Upper lobe of right lung (tissue), 1 donor: ENCODE measurements at places on chromosomes 6 and 20. TPM values are rescaled to one million over a fixed set of nuclear protein-coding genes. Genes with fewer than 3 reads are reported as not detected.

- H3K27me3 ChIP-seq = no peaks in the 10 kb centered on the region
- no peaks in the 10 kb centered on the region for H3K36me3 ChIP-seq
- H3K4me3 ChIP-seq = no peak overlapping the region
- no peak overlapping the region for H3K27ac ChIP-seq
- no peak for DNase-seq
Measured at GRCh38 chr6:18028332-18028731, 40.9 kb upstream of the KIF13A start.

DNA sequence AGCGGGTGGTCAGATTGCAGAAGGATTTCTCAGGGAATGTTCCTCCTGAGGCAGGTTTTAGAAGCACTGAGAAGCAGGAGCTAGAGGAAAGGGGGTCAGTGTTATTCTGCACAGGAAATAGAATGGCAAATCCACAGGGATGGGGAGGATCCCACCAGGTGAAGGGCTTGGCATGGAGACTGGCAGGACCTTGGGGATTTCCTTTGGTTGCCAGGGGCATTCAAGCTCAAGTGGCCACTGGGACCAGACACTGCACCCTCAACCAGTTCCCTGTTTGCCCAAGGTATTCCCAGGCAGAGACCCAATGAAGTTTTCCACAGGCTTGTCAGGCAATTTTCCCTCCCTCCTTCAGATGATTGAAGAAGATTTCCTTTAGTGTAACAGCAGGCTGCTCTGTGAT lies 123.2 kb upstream of the KCNK16 start:
- H3K4me3 ChIP-seq = no peak overlapping the region
- no peak overlapping the region for H3K27ac ChIP-seq
- no peaks in the 10 kb centered on the region for H3K36me3 ChIP-seq
- H3K27me3 ChIP-seq = no peaks in the 10 kb centered on the region
- no peaks in the 10 kb centered on the region for H3K4me1 ChIP-seq

DNA sequence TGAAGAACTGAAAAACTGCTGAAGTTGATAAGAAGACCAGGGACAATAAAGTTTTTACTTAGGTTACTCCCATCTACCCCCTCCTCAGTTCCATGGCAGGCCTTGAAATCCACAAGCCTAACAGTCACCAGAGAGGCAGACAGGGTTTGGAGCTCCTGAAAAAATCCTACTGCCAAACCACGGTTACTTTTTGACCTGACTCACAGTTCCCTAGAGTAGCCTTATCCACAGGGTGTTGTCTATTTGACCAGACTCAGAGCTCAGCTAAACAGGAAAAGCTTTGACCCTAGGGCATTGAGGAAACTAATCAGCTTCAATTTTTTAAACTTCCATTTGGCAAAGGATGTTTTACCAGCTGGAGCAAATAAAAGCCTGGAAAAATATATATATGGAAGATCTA lies 257.7 kb upstream of the NT5E start:
- H3K4me1 ChIP-seq = no peaks in the 10 kb centered on the region
- H3K4me3 ChIP-seq = no peak overlapping the region
- no peak overlapping the region for H3K27ac ChIP-seq
- H3K27me3 ChIP-seq = no peaks in the 10 kb centered on the region
- H3K36me3 ChIP-seq = no peaks in the 10 kb centered on the region
- no peak for DNase-seq

GRCh38 chr6:36917541-36918193 lies 31.9 kb downstream of the C6orf89 start:
- peak overlapping the region; percentile 68 for H3K27ac ChIP-seq
- DNase-seq = peak; percentile 68
- no peak overlapping the region for H3K4me3 ChIP-seq
- peaks cover 41% of the 10 kb centered on the region for H3K4me1 ChIP-seq

DNA sequence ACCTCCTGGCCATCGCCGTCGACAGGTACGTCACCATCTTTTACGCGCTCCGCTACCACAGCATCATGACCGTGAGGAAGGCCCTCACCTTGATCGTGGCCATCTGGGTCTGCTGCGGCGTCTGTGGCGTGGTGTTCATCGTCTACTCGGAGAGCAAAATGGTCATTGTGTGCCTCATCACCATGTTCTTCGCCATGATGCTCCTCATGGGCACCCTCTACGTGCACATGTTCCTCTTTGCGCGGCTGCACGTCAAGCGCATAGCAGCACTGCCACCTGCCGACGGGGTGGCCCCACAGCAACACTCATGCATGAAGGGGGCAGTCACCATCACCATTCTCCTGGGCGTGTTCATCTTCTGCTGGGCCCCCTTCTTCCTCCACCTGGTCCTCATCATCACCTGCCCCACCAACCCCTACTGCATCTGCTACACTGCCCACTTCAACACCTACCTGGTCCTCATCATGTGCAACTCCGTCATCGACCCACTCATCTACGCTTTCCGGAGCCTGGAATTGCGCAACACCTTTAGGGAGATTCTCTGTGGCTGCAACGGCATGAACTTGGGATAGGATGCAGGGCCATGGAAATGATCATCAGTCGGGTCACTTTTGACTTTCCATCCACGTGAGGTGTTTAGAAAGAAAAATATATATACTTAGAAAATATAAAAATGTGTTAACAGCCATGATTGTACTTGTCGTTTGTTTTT lies 868 bp downstream of the MC3R start:
- H3K27ac ChIP-seq = no peak overlapping the region
- DNase-seq = no peak

GRCh38 chr6:158818581-158819212 lies 471 bp downstream of the EZR start:
- no peaks in the 10 kb centered on the region for H3K27me3 ChIP-seq
- H3K27ac ChIP-seq = peak overlapping the region; percentile 96
- H3K4me3 ChIP-seq = peak overlapping the region; percentile 82
- H3K36me3 ChIP-seq = peaks cover 7% of the 10 kb centered on the region

GRCh38 chr20:4084096-4084495 lies 68.7 kb upstream of the RNF24 start:
- H3K27ac ChIP-seq = no peak overlapping the region
- no peaks in the 10 kb centered on the region for H3K27me3 ChIP-seq
- no peaks in the 10 kb centered on the region for H3K36me3 ChIP-seq
- DNase-seq = no peak
- peaks cover 29% of the 10 kb centered on the region for H3K4me1 ChIP-seq

DNA sequence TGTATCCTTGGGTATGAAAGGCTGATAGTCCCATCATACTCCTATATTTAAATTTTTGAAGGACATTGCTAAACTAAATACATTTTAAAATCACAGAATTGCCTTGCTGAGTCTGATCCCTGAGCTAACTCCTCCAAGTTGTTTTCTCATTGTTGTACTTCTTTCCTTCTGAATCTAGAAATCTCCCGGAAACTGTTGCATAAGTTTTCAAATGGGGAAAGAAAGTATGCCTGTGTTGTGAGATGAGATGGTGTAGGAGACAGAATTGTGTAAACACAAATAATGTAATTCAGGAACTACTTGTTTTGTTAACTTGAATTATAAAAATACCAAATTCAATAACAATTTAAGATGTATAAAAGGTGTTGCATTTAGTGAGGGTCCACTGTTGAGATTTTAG lies 7.3 kb downstream of the PNRC1 start:
- H3K27me3 ChIP-seq = no peaks in the 10 kb centered on the region
- no peak overlapping the region for H3K4me3 ChIP-seq
- peaks cover 33% of the 10 kb centered on the region for H3K36me3 ChIP-seq
- peaks cover 38% of the 10 kb centered on the region for H3K4me1 ChIP-seq
- H3K27ac ChIP-seq = no peak overlapping the region
- no peak for DNase-seq

GRCh38 chr6:133977983-133978895 lies 25.2 kb downstream of the TBPL1 start:
- no peak for DNase-seq
- H3K36me3 ChIP-seq = peaks cover 13% of the 10 kb centered on the region
- H3K27ac ChIP-seq = peak overlapping the region; percentile 12
- H3K4me1 ChIP-seq = peaks cover 10% of the 10 kb centered on the region
- no peak overlapping the region for H3K4me3 ChIP-seq

- H3K27ac ChIP-seq = no peak overlapping the region
- no peaks in the 10 kb centered on the region for H3K27me3 ChIP-seq
- H3K36me3 ChIP-seq = no peaks in the 10 kb centered on the region
- H3K4me1 ChIP-seq = peaks cover 10% of the 10 kb centered on the region
- no peak for DNase-seq
- no peak overlapping the region for H3K4me3 ChIP-seq
Measured at GRCh38 chr6:4352731-4353130, 217.4 kb upstream of the ECI2 start.

- no peak for DNase-seq
- no peaks in the 10 kb centered on the region for H3K4me1 ChIP-seq
- no peak overlapping the region for H3K27ac ChIP-seq
- no peaks in the 10 kb centered on the region for H3K36me3 ChIP-seq
Measured at GRCh38 chr6:130309028-130309427, 56.8 kb upstream of the TMEM200A start.

DNA sequence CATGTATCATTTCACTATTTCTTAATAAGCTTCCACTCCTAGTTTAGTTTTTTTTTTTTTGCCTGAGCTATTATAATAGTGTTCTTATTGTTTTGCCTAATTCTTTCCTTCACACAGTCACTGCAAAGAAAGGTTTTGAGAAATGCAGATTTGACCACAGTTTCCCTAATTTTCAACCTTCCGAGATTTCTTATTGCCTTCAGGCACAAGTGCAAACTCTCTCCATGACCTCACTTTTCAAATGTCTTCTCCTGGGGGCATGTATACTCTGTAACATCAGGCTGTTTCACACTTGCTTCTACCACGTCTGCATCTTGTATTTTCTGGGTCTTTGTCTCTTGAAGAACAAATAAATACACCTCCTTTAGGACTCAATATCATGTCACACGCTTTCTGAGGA lies 339.0 kb upstream of the CITED2 start:
- no peak overlapping the region for H3K4me3 ChIP-seq
- no peak overlapping the region for H3K27ac ChIP-seq
- H3K4me1 ChIP-seq = peaks cover 17% of the 10 kb centered on the region
- no peaks in the 10 kb centered on the region for H3K36me3 ChIP-seq
- DNase-seq = no peak

GRCh38 chr20:56360133-56360907 lies 1.5 kb downstream of the FAM210B start:
- H3K4me1 ChIP-seq = peaks cover 13% of the 10 kb centered on the region
- peaks cover 7% of the 10 kb centered on the region for H3K36me3 ChIP-seq
- H3K27ac ChIP-seq = peak overlapping the region; percentile 80
- H3K27me3 ChIP-seq = no peaks in the 10 kb centered on the region
- peak overlapping the region; percentile 86 for H3K4me3 ChIP-seq
- no peak for DNase-seq

DNA sequence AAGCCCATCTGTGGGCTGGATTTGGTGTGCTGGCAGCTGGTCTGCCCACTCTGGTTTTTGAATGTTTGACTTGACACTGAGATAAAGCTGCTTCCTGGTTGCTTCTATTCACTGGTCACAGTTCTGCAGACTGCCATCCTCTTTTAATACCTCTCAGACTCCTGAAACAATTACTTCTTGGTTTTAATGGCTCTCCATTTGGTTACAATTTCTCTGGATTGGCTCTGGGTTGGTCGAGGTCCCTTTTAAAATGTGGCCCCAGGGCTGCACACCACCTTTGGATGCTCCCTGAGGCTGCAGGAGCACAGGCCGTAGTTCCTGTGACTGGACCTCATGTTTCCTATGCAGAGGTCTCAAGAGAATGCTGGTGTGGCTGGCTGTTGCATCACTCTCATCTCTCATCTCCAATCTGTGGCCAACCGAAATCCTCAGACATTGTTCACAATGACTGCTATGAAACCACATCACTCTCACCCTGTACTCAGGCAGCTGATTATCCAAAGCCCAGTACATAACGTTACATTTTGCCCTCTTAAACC lies 98.5 kb downstream of the INSM1 start:
- H3K4me3 ChIP-seq = no peak overlapping the region
- H3K4me1 ChIP-seq = no peaks in the 10 kb centered on the region
- peaks cover 36% of the 10 kb centered on the region for H3K36me3 ChIP-seq

The RPS6KA2 gene
- 136 TPM for total RNA-seq

The RBBP8NL gene
- 0.64 TPM for total RNA-seq

The CYP24A1 gene
- total RNA-seq = 0.17 TPM

The SLC35F1 gene
- total RNA-seq = 0.29 TPM
